ENCODE measurements at places on chromosomes 5 and 9.

- DNase-seq, result no peak
Observed at GRCh38 chr5:96487859-96488258, 54.8 kb upstream of the PCSK1 start.

- DNase-seq, result peak; percentile 47
Observed at GRCh38 chr9:126398403-126399058, 71.9 kb downstream of the MVB12B start.

GRCh38 chr5:102958481-102959011, 161.4 kb downstream of the GIN1 start:
- no peak for DNase-seq

GRCh38 chr9:1707291-1707690, 307.9 kb upstream of the SMARCA2 start:
- no peak for DNase-seq

Data from erythroblast (primary cell).